ENCODE measurements at places on chromosomes 2 and 18. TPM values are rescaled to one million over a fixed set of nuclear protein-coding genes. Genes with fewer than 3 reads are reported as not detected.

GRCh38 chr2:23480957-23481797 is 96.2 kb downstream of the KLHL29 start:
- DNase-seq, result no peak

- no peak for DNase-seq
These were observed 30.7 kb upstream of the FANCL start for GRCh38 chr2:58271826-58272225.

- no peak for DNase-seq
These were observed 40.6 kb upstream of the MAP2 start for GRCh38 chr2:209383212-209383611.

GRCh38 chr2:149330127-149331022 is at the start of gene LYPD6:
LYPD6 (plus strand) TSS chr2:149330587; CDS start chr2:149437709, 107,122 bp downstream.
- peak; percentile 82 for DNase-seq

GRCh38 chr2:174951745-174952144 is 53.4 kb downstream of the CHN1 start:
- no peak for DNase-seq

GRCh38 chr2:73105511-73105971 is 7.2 kb downstream of the RAB11FIP5 start:
- DNase-seq, result no peak

- DNase-seq, result no peak
These were observed 149.8 kb downstream of the OSR1 start for GRCh38 chr2:19208479-19209199.

DNA sequence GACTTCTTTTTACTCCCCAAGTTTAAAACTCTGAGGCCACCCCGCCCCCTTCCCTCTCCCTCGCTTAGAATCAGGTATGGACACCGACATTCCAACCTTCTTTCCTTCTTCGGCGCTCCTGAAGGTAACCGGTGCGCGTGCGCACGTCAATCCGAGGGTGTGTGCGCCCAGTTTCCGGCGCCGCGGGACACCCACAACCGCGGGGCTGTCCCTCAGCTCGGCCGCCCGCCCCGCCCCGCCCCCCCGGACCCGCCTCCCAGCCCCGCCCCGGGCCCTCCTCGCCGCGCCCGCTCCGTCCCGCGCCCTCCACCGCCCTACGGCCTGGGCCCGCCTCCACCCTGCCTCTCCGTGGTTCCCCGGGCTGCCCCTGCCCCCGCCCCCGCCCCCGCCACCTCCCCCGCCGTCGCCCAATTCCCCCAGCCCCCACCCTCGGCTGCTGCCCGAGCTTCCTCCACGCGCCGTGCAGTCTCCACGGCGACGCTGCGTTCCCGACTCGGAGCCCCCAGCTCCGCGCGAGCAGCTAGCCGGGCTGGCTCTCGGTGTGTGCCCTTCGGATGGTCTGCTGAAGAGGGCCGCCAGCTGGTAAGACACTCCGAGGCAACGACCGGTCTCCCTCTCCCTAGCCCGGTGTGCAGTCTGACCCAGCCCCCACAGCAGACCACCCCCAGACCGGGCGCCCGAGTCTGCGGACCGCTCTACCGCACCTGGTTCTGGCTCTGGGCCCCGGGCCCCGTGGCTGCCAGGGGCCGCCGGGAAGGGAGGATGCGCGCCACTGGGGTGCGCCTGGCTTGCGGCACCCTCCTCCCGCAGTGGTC is 635 bp downstream of the ERICH2 start:
- DNase-seq, result peak; percentile 88

GRCh38 chr2:3493615-3494007 is 25.7 kb downstream of the ADI1 start:
- DNase-seq, result no peak

DNA sequence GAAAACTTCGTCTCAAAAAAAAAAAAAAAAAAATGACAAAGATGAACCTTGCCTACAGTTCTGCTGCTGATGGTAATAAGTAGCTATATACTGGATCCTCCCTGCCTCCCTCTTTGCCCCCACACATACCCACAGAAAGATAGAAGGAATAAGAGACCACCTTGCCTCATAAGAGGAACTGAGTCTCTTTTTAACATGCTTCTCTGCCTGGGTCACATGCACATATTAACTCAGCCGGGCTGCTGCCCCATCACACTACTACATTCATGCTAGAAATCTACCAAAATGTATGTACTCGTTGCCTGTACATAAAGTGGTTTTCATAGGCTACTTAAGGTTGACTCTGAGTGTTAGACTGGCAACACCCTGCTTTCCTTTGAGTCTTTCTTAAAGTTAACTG is 78.9 kb upstream of the B3GNT2 start:
- no peak for DNase-seq

- peak; percentile 51 for DNase-seq
These were observed 28.9 kb upstream of the RNF152 start for GRCh38 chr18:61921621-61922235.

- no peak for DNase-seq
These were observed 51.3 kb downstream of the C2orf76 start for GRCh38 chr2:119315241-119315925.

- no peak for DNase-seq
These were observed 146.1 kb upstream of the OTOS start for GRCh38 chr2:240286596-240286995.

DNA sequence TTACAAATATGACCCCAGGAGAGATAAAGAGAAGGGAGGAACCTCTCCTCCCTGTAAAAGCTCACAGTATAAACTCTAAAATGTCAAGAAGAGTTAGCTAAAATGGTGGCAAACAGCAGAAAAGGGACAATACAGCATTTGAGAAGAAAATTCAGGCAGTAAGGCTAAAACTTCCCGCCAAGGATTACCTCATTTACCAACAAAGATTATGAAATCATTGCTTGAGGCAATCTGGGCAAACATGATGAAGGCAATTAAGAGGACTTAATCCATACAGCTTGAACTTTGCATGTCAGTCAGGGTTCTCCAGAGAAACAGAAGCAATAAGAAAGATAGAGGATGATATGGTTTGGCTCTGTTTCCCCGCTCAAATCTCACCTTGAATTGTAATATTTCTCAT is 81.4 kb downstream of the CMPK2 start:
- no peak for DNase-seq

- no peak for DNase-seq
These were observed 1.3 kb downstream of the GAL3ST2 start for GRCh38 chr2:241777686-241778627.

GRCh38 chr2:109663721-109664120 is 49.6 kb downstream of the SOWAHC start:
- DNase-seq, result no peak

GRCh38 chr18:6413579-6414117 is 1.1 kb downstream of the L3MBTL4 start:
- no peak for DNase-seq

DNA sequence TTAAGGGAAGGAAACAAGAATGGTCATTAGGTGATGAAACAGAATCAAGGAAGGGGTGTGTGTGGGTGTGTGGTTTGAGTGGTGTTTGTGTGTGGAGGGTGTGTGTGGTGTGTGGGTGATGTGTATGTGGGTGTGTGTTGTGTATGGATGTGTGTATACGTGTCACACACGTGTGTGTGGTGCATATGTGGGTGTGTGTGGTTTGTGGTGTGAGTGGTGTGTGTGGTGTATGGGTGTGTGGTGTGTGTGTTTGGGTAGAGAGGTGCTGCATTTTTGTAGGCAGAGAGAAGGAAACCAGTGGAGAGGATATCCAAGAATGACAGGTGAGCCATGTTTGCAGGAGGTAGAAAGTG is 1.1 kb upstream of the CEP192 start:
- no peak for DNase-seq

DNA sequence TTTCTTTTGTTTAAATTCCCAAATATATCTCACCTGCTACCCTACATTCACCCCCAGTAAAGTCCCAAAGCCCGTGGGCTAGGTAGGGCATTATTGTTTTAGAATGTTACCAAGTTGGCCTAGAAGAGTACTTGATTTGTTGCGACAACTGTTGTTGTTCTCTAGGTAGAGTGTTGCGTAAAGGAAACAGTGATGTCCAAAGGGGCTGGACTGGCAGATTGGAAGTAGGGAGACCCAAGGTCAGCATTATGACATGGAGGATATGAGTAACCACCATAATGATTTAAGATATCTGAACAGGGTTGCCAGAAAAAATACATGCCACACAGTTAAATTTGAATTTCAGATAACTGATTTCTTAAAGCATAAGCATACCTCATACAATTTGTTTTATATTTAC is 39.2 kb downstream of the SCN1A start:
- DNase-seq, result no peak

- DNase-seq, result no peak
These were observed 65.7 kb upstream of the BCL2L11 start for GRCh38 chr2:111054791-111055691.

- DNase-seq, result no peak
These were observed 1617.4 kb upstream of the ACVR2A start for GRCh38 chr2:146227152-146228019.

DNA sequence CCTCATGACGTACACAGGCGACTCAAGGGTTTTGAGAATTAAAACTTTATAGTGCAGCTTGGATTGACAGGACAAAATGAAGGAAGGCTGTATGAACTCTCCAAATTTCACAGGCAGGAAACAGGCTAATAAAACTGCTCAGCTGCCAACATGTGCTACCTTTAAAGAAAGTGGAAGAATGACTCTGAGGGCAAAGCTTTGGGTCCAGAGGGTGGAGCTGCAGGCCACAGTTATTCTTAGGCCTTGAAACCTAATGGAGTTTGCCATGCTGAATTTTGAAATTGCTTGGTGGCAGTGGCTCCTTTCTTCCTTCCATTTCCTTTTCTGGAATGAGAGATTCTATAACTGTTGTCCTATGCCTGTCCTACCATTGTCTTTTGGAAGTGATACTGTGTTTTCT is 34.8 kb downstream of the HAT1 start:
- DNase-seq, result no peak

GRCh38 chr2:105437708-105438103 is 38.9 kb upstream of the FHL2 start:
- no peak for DNase-seq

The ATG16L1 gene
- 15.4 TPM for total RNA-seq

The DYNAP gene
- total RNA-seq, result not detected

The ERICH2 gene
- total RNA-seq, result not detected

The ELMOD3 gene
- total RNA-seq, result 10.2 TPM

The NHEJ1 gene
- total RNA-seq, result 9.7 TPM

The TDRD15 gene
- not detected for total RNA-seq

The CABLES1 gene
- 3.1 TPM for total RNA-seq

The NXPH2 gene
- total RNA-seq, result not detected
